DMS153 (cell line): ENCODE measurements at places on chromosomes 6 and 20.

GRCh38 chr20:51860111-51860882 is 58.0 kb upstream of the SALL4 start:
- no peak for DNase-seq

- no peak for DNase-seq
Observed at GRCh38 chr6:52577778-52578463, 1.1 kb upstream of the TRAM2 start.

- peak; percentile 46 for DNase-seq
Observed at GRCh38 chr20:11266571-11266970, 592.8 kb upstream of the JAG1 start.

DNA sequence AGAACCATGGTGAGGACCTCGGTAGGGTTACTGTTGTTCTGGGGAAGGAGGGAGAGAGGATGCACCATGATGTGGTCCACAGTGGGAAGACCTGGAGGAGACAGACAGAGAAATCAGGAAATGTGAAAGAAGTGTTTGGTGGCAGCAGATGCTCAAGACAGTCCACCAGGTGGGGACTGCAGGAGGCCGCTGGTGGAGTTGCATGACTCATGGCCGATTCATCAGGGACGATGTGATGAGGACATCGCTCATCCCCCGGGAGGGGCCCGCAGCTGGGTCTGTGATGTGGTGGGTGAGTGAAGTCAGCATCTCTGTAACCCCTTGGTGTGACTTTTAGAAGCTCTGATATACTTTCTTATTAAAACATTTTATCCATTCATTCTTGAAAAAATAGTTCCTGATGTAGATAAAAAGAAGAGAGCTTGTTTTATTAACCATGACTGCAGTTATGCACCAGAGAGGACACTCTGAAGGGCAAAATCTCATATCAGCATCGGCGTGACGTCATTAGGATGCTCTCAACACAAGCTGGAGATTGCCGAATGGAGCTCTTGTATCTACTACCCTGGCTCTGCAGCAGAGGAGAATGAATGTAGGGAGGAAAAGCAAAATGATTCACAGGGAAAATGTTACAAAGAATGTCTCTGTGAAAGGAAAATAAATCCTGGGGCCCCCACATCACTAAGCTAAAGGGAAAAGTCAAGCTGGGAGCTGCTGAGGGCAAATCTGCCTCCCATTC is 71.2 kb downstream of the RAMACL start:
- no peak for DNase-seq

DNA sequence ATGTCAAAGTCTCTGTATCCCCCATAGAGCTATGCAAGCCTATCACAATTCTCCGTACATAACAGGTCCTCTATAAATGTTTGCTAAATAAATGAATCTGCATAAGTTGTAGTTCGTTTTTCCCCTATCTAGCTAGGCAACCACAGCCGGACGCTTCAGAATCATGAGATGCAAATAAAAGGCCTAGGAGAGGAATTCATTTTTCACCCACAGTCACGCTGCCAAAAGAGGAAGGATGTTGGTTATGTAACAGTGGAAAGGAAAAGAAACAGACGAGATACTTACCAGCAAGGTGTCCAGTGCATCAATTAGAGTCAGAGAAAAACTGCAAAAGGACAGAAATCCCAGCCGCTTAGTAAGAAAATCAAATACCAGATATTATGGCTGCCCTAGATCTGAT is 2.4 kb downstream of the EDEM2 start:
- no peak for DNase-seq

DNA sequence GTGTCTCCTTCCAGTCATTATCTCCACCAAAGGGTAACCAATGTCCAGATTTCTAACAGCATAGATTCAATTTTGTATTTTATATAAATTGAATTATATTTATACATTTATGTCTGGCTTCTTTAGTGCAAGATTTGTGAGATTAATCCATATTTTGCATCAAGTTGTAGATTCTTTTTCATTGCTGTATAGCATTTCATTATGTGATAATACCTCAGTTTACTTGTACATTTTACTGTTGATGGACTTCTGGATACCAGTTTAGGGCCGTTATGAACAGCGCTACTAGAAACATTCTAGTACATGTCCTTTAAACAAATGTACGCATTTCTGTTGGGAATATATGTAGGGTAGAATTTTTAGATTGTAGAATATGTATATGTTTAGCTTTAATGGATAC is 6.2 kb downstream of the BLTP3A start:
- DNase-seq, result no peak

DNA sequence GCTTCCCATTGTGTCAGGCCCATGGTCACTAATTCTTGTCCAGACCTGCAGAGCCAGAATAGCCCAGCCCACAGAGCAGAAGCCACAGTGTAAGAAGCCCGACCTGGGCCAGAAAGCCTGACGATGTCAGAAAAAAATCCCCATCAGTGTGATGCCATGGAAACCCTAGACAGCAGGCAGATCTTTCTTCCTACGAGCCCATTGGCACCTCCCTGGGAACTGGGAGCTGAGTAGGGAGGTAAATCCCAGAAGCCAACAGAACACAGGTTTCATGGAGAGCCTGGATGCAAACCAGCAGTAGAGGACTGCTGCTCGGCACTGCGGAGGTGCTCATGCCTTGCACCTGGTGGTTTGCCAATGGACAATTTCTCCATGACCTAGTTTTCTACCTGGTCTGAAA is 82.2 kb upstream of the SLC22A16 start:
- DNase-seq, result no peak

- DNase-seq, result no peak
Observed at GRCh38 chr20:59325142-59325523, 24.7 kb downstream of the EDN3 start.

GRCh38 chr6:4575714-4576113 is 200.5 kb upstream of the CDYL start:
- DNase-seq, result no peak

DNA sequence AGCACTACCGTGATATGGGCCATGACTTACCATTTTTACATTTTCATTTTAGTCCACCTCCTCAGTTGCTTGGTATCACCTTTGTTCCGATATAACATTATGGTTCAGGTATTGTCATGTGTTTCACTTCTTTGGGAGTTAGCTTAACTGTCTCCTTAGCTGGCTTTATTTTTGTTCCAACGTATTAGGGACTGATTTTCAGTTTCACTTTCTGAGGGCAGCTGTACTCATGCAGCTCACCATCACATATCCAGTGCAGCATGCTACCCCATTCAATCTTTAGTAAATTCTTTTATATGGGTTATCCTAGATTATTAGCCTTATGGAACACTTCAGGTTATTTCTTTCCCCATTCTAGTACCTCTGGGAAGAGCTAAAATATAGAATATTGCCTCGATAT is 362.2 kb upstream of the IRAK1BP1 start:
- DNase-seq, result peak; percentile 8

DNA sequence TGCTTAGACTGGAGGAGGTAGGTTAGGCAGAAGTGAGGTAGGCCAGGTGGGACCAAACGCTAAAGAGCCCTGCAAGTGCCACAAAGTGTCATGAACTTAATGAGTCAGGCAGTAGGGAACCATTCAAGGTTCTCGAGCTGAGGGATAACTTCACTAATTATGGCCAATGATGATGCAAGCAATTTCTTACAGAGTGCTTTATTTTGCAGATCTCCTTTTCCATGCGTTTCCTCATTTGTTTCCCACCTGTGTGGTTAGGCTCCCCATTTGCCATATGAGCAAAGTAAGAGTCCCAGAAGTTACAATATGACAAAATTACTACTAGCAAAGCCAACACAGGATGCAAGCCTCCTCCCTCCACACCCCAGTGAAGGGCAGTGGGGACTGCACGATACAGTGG is 36.5 kb upstream of the PSMF1 start:
- no peak for DNase-seq

DNA sequence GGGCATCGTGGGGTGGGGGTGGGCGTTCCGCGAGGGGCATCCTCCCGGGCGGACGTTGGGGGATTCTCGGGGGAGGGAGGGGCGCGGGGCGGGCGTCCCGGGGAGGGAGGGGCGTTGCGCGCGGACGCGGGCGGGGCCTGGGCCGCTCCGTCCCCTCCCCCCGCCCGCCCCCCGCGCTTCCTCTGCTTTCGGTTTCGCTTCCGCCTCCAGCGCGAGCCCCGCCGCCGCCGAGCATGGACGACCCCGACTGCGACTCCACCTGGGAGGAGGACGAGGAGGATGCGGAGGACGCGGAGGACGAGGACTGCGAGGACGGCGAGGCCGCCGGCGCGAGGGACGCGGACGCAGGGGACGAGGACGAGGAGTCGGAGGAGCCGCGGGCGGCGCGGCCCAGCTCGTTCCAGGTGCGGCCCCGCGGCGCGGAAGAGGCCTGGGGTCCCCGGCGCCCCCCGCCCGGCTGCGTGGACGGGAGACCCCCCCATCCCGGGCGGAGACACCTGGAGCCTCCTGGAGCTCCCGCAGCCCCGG is at the start of gene OGFR:
TSS of gene OGFR (plus strand) at position 209 of the 528 bp plus-strand sequence. CDS start at position 234, 25 bp downstream.
- DNase-seq, result no peak

DNA sequence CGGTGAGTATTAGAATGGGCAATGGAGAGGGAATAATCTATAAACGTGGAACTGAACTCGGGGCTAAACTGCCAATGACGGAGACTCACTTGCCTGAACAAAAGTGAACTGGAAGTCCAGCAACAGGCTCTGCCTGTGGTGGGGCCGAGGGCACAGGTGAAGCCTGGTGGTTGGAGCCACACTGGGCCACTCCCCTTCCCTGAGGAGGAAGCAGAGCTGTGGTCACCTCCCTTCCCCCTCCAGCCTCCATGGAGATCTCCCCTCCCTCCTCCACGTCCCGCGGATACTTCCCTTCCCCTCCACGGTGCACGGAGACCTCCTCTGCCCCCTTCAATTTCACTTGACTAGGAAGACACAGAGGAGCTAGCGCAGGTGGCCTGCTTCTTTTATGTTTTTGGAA is 14.7 kb upstream of the DSP start:
- DNase-seq, result no peak

- DNase-seq, result no peak
Observed at GRCh38 chr6:136502786-136503185, 47.4 kb downstream of the MAP7 start.

GRCh38 chr6:114334237-114334636 is 8.6 kb downstream of the HS3ST5 start:
- no peak for DNase-seq

- no peak for DNase-seq
Observed at GRCh38 chr20:22958390-22958789, 76.7 kb upstream of the SSTR4 start.

DNA sequence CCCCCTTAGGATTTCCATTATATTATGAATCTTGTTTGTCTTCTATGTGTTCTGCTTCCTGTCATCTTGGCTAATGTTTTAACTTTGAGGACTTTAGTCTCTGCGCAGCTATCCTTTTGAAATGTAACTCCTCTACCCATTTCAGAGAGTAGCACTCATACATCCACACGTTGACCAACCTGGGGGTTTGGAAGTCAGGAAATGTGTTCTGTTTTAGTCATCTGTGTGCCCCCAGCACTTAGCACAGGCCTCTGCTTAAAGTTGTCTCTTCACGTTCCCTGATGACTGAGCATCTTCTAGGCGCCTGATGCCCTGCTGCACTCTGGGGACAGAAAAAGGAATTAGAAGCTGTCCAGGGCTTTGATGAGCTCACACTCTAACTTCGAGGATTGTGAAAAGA is 47.9 kb downstream of the HMGN3 start:
- DNase-seq, result no peak

GRCh38 chr20:49928411-49929141 is 7.6 kb upstream of the RNF114 start:
- peak; percentile 40 for DNase-seq

DNA sequence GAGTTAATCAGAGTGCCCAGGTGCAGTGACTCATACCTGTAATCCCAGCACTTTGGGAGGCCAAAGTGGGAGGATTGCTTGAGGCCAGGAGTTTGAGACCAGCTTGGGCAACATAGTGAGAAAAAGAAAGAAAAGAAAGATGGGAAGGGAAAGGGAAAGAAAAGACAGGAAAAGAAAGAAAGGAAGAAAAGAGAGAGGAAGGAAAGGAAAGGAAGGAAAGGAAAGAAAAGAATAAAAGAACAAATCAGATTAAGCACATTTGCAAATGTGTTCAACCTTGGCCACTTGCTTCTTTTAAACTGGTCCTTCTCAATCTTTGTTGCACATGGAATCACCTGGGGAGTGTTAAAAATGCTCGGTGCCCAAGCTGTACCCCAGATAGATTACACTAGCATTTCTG is 28.0 kb downstream of the NR2E1 start:
- no peak for DNase-seq

- DNase-seq, result no peak
Observed at GRCh38 chr6:151288712-151289398, 49.1 kb downstream of the AKAP12 start.

GRCh38 chr20:8971669-8972316 is 97.1 kb upstream of the PLCB4 start:
- no peak for DNase-seq

GRCh38 chr20:3465301-3465700 is 5.5 kb upstream of the ATRN start:
- DNase-seq, result no peak

DNA sequence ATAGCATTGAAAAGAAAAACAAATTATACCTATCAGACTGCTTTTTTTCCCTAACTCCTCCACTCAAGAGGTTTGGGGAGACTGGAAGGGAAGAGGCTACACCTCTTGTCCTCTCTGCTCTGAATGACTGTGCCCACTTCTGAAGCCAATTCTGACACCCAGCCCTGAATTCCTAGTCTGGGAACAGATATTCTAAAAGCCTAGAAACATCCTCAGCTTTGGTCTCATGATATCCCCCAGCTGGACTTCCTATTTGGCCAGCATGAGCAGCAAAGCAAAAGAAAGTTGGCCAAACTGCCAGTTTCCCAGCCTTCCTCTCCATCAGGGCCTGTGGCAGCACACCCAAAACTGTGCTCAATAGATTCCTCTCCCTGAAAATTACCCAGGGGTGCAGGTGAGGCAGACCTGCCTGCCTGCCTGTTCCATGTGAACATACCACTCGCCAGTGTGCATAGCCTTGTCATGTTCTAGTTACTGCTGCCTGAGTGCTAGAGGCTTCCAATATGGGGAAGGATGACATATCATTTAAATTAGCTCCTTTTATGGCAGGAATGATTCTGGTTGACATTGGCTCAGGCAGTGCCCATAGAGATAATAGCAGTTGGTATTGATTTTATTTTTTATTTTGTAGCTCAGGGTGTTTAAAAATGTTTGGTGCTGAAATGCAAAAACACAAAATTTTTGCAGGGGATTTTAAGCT is 152.1 kb upstream of the RIN2 start:
- no peak for DNase-seq

- no peak for DNase-seq
Observed at GRCh38 chr20:62087227-62087626, 21.5 kb upstream of the TAF4 start.

DNA sequence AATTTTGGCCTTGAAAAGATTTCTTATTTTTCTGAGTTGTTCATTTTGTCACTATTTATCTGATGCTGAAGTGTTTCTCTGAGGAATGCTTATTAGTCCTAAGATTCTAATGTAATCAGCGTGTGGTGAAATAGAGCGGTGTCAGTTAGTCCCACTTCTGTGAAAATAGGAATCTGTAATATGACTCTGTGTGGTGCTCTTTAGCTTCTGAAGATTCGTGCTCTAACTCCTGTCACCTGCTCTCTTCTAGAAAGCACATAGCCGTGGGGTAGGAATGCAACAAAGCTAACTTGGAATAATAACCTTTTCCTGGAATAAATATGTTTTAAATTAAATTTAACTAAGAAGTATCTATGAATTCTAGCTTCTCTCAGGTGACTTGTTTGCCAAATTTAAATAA is 90.4 kb downstream of the BCKDHB start:
- DNase-seq, result no peak
